ENCODE measurements at places on chromosomes 7 and 10.

- no peak for DNase-seq
Measured at GRCh38 chr10:126702181-126702580, 31.7 kb upstream of the C10orf90 start.

GRCh38 chr7:149692557-149692982, 80.8 kb downstream of the ZNF467 start:
- no peak for DNase-seq

GRCh38 chr10:63702092-63702491, 180.9 kb downstream of the REEP3 start:
- no peak for DNase-seq

DNA sequence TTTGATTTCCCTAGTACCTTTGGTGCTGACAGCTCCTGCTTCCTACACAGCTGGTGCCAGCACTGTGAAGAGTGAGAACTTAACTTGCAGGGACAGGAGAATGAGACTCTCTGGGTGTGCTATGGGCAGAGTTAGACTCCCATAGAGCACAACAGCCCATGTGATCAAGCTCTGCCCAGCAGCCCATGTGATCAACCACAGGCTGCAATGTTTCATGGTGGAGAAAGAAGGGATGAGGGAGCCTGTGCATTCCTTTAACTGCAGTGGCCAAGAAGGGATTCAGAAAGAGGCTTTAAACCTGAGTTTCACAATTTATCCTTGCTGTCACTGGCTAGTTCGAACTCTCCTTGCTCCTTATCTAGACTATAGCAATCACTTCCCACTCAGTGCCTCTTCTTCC, 10.0 kb upstream of the MEST start:
- no peak for DNase-seq

DNA sequence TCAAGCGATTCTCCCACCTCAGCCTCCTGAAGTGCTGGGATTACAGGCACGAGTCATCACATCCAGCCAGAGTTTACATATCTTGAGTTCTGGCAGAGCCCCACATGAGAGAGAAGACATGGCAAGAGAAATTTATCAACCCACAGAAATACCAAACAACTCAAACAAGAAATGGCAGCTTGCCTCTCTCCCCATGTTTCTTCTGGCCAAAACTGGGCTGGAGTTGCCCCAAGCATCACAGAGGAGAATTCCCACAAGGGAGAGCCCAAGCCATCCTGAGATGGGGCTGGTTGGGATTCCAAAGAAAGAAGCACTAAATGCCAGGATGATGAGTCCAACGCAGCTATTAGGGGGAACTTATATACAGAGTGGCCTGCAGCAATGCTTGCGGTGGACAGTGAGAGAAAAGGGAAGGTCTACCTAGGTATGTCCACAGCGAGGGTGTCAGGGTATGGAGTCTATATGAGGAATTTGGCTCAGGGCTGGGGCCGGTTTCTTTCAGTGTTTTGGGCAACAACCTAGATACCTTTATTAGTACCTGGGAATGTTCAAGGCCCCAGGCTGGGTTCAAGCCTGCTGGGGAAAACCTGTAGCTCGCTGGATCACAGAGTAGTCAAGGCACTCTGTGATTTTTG, 14.5 kb upstream of the PAX4 start:
- DNase-seq, result no peak

- no peak for DNase-seq
Measured at GRCh38 chr10:130805635-130806030, 505.9 kb downstream of the TCERG1L start.

DNA sequence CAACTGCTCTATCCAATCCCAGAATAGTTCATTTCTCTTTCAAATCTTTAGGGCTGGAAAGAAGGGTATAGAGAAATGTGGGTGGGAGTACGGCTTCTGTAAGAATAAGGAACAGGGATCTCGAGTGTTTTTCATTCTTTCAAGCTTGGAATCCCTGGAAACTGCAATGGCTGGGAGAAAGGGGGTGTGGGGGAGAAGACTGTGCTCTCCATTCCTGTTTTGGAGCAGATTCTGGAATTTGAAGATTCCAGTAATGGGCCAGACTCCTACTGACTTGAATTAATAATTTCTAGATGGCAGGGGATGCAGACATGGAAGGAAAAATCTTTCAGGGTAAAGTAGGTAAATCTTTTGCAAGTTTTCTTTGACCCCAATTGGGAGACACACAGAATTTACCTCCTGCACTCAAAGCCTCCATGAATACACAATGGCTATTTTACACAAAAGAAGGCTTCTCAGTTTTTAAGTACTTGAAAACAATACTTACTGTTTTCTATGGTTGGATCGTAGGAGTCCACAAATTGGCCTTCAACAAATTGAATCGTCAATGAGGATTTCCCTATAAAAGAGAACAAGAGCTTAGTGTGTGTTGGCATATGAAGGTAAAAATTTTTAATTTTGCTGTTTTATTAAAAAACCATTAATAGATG, 29.1 kb downstream of the RHEB start:
- no peak for DNase-seq

- no peak for DNase-seq
Measured at GRCh38 chr10:53536322-53536721, 763.7 kb upstream of the MBL2 start.

- no peak for DNase-seq
Measured at GRCh38 chr7:31307972-31308371, 32.6 kb downstream of the NEUROD6 start.

DNA sequence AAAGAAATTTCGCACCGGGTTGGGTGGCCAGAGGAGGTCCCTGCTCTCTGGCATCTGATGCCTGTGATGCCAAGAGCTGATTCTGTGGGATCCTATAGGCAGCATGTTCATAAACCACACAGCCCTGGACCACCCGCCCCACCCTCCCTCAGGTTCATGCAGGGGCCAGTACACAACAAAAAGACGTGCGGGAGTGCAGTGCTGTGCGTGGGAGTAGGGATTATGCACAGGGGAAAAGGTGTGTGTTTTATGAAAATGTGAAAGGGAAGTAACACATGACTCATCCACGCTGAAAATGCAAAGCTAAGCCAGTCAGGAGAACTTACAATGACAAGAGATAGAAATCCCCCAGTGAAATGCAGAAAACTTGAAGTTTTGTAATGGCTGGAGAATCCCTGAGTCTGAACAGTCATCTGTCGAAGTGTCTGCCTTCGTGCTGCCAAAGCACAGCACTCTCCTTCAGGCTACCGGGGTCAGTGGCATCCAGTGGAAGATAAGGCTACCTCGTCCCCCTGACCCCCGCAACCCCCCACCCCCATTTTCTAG, 1.1 kb downstream of the KIAA1217 start:
- no peak for DNase-seq

DNA sequence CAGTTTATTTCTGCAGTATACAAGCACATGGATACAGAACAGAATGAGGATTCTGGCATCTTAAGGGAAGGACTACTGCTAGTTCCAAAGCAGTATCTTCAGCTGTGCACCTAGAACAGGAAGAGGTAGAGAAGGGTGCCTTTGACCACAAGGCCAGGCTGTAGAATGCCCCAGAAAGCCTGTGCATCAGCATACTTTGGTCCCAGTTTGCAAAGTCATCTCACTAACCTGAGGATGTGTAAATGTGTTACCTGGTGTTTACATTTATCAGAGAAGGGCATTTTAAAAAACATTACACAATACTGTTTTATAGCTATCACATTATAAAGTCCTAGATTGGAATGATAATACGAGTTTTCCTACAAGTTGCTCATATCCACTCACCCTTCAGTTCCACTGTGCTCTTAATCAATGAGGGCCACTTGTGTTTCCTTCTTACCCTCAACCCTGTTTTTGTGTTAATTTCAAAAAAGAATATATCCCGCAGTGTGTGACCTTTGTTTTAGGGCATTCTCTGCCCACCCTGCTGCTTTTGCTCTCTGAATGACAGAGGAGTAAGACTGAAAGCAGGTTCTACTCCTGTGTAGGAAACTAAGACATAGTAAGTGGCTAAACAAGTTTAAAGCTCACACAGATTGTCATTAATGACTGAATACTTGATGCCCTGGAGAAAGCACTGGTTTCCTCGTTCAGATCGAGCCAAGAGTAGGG, 3.4 kb downstream of the SLC35G1 start:
- no peak for DNase-seq

GRCh38 chr10:11886851-11887250, 63.7 kb downstream of the PROSER2 start:
- DNase-seq, result no peak

- no peak for DNase-seq
Measured at GRCh38 chr7:155348806-155349205, 51.1 kb downstream of the INSIG1 start.

GRCh38 chr10:42367532-42368230, 270.7 kb downstream of the ZNF33B start:
- DNase-seq, result no peak

GRCh38 chr7:156578578-156578940, 62.0 kb upstream of the RNF32 start:
- no peak for DNase-seq

- DNase-seq, result no peak
Measured at GRCh38 chr10:67110286-67110685, 184.4 kb downstream of the LRRTM3 start.

DNA sequence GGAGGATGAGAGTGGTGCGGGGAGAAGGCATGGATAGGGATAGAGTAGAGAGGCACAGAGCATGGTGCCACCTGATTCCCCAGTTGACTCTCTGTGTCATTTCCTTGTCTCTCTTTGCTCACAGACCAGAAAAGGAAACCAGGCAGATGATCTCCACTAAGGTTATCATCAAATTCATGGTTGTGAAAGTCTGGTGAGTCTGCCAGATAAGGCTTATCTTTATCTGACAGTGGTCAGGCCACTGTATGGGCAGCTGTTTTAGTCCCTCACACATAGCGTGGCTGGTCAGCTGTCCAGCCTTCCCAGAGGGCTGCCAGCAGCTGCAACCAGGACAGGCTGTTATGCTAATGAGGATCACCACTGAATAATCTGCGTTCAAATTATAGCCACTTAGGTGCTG, 99.0 kb downstream of the ADRA2A start:
- no peak for DNase-seq

DNA sequence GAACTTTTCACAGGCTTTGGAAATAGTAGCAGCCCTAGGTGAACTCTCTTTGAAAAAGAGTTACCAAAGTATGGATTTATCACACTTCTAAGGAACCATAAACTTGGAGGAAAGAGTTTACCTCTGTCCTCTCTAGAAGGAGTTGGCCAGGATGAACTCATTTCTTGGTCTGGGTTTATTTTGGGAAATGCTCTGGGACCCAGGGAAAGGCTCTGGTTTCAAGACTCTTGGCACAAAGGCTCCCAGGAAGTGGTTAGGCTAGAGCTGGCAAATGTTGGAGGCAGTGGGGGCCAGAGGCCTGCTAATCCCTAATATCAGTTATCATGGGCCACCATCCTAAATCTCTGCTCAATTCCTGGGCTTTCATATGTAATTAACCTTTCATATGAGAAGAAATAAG, 36.3 kb upstream of the CDK6 start:
- DNase-seq, result no peak

DNA sequence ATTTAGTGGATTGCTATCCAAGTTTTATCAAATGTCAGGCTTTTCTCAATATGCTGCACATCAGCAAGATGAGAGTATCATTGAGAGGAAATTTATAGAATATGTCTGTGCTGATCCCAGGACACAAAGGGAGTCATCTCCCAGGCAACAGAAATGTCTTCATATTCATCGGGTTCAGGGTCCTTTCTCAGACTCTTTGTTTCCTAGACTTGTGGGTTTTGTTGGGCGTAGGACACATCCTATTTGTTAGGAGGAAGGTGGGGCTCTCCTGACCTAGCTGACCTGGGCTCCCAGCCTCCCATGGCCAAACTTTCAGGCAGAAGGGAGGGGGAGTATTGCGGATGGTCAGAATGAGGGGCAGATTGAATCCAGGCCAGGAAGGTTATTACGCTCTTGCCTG, 22.9 kb upstream of the NPS start:
- no peak for DNase-seq

GRCh38 chr7:17548014-17548653, 249.7 kb downstream of the AHR start:
- DNase-seq, result no peak

GRCh38 chr7:136878878-136879277, 10.4 kb downstream of the CHRM2 start:
- DNase-seq, result no peak

DNA sequence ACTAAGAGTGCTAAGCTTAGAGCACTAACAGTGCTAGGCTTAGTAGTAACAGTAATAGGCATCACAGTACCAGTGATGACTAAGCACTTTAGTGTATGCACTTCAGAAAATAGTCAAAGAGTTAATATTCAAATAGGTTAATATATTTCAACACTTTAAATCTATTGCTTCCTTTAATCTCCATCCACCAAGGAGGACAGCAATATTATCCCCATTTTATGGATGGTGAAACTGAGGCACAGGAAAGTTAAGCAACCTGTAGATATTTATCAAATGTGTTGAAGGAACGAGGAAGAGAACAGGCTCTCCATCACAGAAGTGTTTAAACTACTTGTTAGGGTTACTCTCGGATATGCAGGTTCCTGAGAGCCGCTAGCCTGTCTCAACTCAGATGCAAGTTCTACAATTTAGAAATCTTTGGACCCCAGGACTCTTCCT, 165.5 kb downstream of the PRKAG2 start:
- no peak for DNase-seq

- no peak for DNase-seq
Measured at GRCh38 chr10:16853201-16853600, 36.0 kb upstream of the RSU1 start.

All from NK-92 treated with Interleukin-12 subunit alpha and Interleukin-12 subunit beta, amount 100 ng/mL, for 24 hours (cell line).